Fibroblast of villous mesenchyme (primary cell): ENCODE measurements at places on chromosomes 7 and 10. TPM values are rescaled to one million over a fixed set of nuclear protein-coding genes. Genes with fewer than 3 reads are reported as not detected.

The NACAD gene
- 2.6 and 3.9 TPM in 2 replicates for total RNA-seq

The ADAM22 gene
- total RNA-seq, result 0.64 and 1.3 TPM in 2 replicates

- DNase-seq, result no peak
These were observed 4.6 kb upstream of the LDB3 start for GRCh38 chr10:86663576-86664339.

The BMPER gene
- 5.8 and 7.8 TPM in 2 replicates for total RNA-seq

- DNase-seq, result no peak
These were observed 80.1 kb downstream of the DGKB start for GRCh38 chr7:14822481-14822854.

DNA sequence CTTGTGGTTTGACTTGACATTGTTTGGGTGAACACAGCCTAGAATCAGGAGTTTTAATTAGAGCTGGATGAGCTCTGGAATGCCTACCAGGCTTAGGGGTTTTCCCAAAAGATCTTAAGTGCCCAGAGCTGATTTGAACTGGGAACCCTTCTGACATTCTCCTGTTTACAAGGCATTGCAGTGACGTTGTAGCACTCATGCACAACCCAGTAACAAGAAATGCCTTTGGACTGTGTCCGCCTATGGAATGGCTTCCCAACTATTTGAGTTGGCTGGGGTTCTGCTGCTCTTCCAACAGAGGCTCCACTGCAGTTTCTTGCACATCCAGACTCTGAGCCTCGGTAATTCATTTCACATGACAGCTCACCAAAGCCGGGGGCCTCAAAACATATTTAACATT lies 76.7 kb upstream of the MKX start:
- no peak for DNase-seq

The MACC1 gene
- total RNA-seq, result under 0.01 TPM in 2 replicates
